ENCODE measurements at places on chromosomes 6 and 20. TPM values are rescaled to one million over a fixed set of nuclear protein-coding genes. Genes with fewer than 3 reads are reported as not detected.

DNA sequence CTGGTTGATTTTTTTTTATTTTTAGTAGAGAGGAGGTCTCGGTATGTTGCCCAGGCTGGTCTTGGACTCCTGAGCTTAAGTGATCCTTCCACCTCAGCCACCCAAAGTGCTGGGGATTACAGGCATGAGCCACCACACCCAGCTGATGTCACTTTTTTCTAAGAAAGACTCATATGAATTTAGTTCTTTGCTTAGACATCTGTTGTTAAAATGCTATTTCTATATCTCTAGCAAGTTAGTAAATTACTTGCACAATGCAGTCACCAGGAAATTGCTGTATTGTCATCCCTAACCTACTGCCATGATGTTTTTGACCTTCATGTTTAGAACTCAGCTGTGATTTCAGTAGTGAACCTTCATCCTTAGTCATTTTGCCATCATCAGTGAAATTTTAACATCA, 5.7 kb downstream of the KDM1B start:
- DNase-seq = no peak

Gene DEFB132
- not detected for polyA plus RNA-seq

DNA sequence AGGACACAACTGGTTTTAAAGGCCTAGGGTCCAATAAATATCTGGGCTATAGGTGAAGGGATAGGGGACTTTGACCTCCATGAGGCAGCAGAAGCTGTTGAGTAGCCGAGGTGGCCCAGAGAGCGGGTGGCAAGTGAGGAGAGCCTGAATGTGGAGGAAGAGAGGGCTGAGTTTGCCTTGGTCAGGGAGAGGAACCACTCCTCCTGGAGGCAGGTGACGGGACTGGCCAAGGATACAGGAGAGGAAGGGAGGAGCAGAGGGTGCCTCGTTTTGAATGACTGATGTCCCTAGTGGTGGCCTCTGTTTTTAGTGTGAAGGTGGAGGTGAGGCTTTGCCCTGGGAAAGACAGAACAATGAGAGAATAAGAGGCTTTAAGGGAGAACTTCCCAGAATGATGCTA, 19.1 kb upstream of the AAR2 start:
- no peak for DNase-seq

DNA sequence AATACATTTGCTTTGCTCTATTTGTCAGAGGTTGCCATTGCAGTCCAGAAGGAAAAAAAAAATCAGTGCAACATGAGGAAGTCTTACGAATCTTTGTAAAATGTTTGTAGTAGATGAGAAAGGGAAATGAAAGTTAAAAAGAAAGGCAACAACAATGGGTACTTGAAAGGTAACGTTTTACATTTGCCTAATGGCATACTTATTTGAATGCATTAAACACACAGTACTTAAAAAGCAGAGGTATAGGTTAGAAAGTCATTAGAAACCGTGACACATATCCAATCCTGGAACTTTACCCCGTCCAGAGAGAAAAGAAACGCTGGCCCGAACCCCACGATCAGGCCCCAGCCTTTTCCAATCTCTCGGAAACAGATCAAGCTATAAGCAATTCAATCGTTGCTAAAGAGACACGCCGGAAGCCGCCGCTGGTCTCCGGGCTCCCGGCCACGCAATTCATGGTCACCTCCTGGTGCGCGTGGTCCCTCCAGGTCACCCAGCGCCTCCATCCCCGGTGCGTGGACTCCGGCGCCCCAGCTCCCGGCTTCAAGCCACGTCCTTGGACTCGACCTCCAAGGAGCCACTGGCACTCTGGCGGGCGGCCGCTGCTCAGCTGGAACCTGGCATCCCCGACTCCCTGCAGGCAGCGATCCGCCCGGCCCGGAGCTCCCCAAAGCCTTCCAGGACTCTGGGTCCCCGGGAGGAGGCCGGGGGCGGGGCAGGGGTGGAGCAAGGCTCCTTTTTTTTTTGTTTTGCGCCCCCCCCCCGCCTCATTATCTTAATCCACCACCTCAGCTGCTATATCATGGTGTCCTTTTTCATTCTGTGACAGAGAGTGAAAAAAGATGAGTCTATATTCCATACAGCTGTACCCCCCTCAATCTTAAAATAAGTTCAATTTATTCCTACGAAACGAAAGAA, at the start of gene SLC18B1:
SLC18B1 (minus strand) TSS at position 687 of the 918 bp plus-strand sequence; CDS start at position 506, 181 bp downstream.
- no peak for DNase-seq

Gene JPH2
- polyA plus RNA-seq = 1.8 TPM

- DNase-seq = peak; percentile 79
Measured at GRCh38 chr6:32609731-32610640, 20.3 kb upstream of the HLA-DRB1 start.

GRCh38 chr6:148423601-148424270, 81.1 kb downstream of the SASH1 start:
- DNase-seq = no peak

DNA sequence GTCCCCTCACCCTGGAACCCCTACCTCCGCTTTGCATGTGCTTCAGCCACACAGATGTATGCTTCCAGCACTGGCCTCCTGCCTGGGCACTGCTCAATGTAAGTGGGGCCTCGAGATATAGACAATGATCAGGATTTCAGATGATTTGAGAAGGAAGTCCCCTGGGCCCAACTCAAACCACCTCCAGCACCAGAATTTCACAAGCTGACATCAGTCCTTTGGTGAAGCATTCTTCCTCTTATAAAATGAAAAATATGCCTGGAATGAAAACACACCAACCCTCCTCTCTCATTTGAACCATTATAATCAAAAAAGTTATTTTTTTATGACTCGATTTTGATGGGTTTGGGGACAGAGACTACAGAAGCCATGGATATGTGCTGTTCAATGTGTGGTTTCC, 48.5 kb downstream of the BTBD3 start:
- DNase-seq = no peak

Gene SLC35D3
- polyA plus RNA-seq = not detected

DNA sequence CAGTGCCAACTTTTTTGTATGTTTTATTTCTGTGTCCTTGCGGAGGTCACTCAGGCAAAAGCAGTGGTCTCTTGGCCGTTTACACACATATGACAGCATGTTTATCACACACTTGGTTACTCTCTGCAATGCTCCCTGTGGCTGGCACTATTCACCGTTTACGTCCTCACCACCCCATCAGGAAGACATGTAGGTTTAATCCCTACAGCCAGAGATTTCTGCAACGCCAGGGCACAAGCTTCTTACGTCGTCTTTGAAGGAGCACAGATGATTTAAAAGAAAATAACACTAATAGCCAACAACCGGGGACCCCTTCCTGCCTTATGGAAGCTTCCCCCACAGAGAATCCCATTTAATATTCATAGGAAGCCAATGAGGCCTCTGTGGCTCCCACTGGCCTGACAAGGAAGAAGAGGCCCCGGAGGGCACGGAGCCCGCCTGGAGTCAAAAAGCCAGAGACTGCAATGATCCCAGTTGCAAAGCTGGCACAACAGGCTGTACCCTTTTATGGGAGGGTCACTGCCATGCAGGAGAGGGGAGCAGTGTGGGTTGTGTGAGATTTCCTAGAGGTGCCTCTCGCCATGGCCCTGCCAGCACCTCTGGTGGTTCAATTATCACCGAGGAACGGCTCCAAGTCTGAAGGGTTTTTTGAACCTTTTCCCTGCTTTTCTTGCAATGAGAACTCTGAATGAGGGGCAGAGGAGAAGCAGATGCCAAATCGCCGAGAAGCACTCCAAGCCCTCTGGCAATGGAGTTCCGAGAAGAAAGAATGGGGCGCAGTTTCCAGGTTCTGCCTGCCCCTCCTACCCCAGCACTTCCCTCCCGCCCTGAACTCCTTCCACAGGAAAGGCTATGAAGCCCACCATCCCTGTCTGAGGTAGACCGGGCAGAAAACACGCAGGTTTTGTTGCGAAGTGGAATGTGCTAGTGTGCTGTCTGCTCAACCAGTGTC, 96.2 kb downstream of the THBS2 start:
- DNase-seq = no peak

Gene MLIP
- polyA plus RNA-seq = 0.52 TPM

DNA sequence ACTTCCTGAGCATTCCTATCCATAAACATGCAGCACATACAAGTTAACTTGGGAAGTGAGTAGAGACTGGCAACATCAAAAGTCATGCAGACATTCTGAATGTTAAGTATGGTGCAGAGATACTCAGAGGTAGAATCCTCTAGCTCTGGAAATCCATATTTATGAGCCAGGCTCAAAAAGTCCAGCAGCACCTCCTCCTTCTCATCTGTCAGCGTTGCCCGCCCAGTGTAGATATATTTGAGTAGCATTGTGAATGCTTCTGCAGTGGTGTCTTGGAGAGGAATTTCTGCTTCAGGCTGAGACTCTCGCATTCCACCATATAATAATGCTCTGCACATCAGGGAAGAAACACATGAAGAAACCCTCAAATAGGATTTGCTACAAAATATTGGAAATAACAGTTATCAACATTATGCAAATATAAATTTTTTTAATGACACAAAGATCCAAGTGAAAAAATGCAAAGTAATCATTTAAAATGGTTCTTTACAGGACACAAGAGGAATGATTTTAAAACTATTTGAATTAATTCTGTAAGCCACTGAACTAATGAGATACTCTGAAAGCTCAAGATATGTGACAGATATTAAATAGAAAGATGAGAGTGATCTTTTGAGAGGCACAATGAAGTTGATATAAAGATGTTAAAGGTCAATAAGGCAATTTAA, 45.6 kb downstream of the BTBD9 start:
- DNase-seq = no peak

GRCh38 chr20:59235226-59235625, 65.2 kb upstream of the EDN3 start:
- no peak for DNase-seq

- no peak for DNase-seq
Measured at GRCh38 chr6:3593161-3593560, 136.3 kb upstream of the SLC22A23 start.

DNA sequence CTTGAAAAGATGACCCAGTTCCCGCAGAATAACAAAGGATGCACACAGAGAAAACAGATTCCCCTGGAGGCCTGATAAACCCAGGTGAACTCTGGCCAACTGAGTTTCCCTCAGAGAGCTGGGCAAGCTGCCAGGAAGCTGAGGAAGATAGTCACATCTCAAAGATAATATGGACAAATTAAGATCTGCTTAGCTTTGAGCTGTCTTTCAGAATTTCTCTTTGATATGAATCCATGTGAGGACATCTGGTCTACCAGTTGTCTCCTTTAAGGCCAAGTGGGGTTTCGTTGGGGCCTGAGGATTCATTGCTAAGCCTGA, 59.5 kb downstream of the ID4 start:
- DNase-seq = no peak

Gene SEMG1
- polyA plus RNA-seq = not detected

Gene HMGCLL1
- 13.5 TPM for polyA plus RNA-seq

- DNase-seq = no peak
Measured at GRCh38 chr6:124793398-124793797, 168.8 kb upstream of the RNF217 start.

Gene CLPSL2
- polyA plus RNA-seq = 0.52 TPM

DNA sequence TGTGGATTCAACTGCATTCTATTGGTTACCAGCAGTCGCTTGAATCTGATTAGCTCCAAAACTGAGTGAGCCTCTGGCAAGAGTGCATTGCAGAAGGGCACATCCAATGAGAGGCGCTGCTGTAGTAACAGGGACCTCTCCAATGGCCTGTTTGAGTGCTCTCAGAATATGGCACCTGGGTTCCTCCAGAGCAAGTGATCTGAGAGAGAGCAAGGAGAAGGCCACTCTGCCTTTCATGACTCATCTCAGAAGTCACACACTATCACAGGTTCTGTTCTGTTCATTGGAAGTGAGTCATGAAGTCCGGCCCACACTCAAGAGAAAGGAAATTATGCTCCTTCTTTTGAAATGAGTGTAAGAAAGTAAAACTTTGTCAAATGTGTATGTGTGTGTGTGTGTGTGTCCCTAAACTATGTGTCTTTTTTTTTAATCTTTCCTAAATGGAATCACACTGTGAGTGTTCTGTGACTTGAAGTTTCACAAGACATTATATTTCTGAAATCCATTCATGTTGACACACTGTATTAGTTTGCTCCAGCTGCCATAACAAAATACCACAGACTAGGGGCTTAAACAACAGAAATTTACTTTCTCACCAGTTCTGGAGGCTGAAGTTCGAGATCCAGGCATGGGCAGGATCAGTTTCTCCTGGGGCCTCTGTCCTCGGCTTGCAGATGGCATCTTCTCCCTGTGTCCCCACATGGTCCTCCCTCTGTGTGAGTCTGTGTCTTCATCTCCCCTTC, 138.3 kb upstream of the CDYL start:
- no peak for DNase-seq

DNA sequence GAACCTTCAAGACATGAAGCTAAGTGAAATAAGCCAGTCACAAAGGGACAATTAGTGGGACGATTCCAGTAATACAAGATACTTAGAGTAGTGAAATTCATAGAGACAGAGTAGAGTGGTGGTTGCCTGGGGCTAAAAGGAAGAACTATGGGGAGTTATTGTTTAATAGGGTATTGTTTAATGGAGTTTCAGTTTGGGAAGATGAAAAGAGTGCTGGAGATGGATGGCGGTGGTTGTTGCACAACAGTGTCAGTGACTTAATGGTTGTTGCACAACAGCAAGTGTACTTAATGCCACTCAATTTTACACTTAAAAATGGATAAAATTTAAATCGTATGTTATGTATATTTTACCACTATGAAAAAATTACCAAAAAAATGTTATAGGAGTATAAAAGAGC, 209.7 kb upstream of the TENT5A start:
- no peak for DNase-seq

- peak; percentile 29 for DNase-seq
Measured at GRCh38 chr20:41095110-41095969, 42.0 kb upstream of the PLCG1 start.

DNA sequence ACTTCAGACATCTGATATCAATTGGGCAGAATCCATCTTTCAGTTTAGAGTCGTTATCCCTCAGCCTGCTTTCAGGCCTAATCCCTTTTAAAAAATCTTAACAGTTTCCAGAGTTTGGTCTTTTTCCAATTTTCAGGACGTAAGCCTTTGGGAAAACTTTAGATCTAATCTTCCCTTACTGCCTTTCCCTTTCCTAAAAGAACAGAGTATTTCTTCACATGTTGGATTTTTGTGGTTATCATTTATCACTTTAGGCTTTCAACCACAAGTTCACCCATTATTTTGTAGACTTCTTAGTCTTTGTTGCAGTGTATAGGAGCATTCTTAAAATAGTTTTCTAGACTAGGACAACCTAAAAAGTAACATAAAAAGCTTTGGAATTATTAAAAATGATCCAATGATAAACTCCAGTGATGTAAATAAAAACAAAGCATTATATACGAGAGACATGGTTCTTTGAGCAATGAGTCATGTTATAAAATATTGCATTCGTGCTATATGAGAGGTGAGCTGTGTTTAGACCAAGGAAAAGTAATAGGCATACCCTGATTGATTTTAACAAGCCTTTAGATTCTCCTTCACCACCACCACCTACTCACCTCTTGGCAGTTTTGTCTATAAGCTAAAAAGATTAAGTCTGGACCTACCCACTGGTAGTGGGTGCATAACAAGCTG, 90.4 kb upstream of the MCHR2 start:
- DNase-seq = no peak

DNA sequence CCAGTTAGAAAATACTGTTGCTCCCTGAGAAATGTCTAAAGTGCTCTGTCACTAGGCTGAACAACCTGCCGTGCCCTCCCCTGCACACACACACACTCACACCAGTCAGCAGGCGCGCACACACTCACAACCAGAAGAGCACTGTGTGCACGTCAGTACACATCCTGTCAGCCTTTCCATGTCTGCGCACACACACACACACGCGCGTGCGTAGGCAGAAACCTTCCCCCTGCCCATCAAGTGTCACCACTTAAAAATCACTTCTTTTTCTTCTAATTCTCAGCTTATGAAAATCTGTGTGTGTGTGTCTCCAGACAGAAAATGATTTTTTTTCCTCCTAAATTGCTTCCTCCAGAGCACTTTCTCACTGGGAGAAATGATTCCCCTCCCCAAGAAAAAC, 100.3 kb downstream of the EDN3 start:
- DNase-seq = no peak

Gene VSX1
- polyA plus RNA-seq = not detected

Measured in left renal pelvis (tissue), 4 donors.